PC-3 (cell line): ENCODE measurements at places on chromosomes 12 and 14. TPM values are rescaled to one million over a fixed set of nuclear protein-coding genes. Genes with fewer than 3 reads are reported as not detected.

ACYP1 gene
- total RNA-seq: 22.6 and 23.5 TPM in 2 replicates

ASCL1 gene
- not detected in 2 replicates for total RNA-seq

- no peak for DNase-seq
Measured at GRCh38 chr14:103444837-103445524, 59.8 kb downstream of the MARK3 start.

LRRC23 gene
- total RNA-seq: 5.1 and 13.6 TPM in 2 replicates

DNA sequence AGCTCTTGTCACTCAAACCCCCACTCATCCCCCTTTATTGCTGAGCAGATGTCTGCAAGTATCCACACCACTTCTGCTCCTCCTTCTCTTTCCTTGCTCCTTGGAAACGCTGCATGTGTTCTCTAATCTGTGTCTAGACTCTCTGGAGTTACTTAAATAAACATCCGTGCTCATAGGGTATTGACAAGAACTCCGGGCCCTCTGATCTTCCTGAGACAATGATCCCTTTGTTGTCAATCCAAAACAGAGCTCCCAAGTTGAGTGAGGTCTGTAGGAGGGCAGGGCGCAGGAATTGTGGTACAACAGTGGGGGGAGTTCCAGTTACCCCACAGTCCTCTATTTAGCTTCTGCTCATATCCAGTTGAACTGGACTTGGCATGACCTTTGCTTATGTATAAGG is 489.0 kb downstream of the SNAPC1 start:
- no peak for DNase-seq

GRCh38 chr14:90062822-90063539 is 1.2 kb downstream of the KCNK13 start:
- no peak for DNase-seq

DNA sequence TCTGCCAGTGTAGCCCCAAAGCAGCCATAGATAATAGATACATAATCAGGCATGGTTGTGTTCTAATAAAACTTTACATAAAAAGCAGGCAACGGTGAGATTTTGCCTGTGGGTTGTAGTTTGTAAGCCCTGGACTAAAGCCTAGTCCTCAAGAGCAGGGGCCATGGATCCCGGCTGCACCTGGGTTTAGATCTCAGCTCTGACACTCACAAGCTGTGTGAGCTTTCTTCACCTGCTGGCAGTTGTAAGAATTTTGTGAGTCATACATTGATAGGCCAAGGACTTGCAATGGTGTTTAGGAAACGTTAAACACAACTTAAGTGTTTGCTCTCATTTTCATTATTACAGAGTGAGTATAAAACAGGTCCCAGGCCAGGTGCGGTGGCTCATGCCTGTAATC is 395.8 kb upstream of the TBX3 start:
- DNase-seq: peak; percentile 65

NFATC4 gene
- total RNA-seq: 11.5 and 15.1 TPM in 2 replicates

LRRC10 gene
- total RNA-seq: not detected in 2 replicates

- no peak for DNase-seq
Measured at GRCh38 chr12:128771681-128772080, 52.1 kb downstream of the SLC15A4 start.

DNA sequence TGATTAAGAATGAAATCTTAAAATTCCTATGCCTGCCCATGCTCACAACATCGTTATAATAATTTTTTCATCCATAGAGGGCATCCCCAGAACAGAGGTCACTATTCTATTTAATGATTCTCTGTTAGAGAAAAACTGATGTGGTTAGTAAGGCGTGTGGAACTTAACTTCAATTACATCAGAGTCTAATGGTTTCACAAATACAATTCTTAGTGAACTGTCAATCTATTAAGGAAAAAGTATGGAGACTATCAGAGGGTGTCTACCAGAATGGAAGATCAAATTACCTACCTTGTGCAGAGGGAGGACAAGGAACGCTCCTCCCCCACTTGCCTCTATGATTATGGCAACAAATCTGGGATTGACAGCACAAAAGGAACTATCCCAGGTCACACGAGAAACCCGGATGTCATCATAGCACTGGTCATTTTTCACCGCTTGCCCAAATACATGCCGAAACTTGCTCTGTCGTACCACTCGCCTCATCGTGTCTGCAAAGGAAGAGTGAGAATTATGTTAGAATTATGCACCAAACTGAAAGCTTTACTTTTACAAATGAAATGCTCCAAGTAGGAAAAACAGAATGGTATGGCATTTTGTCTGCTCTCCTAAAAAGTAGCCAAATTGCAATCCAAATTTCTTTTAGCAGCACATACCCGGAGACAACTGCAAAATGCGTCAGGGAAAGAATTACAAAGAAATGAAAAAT is 30.3 kb downstream of the CORO1C start:
- no peak for DNase-seq

- DNase-seq: peak; percentile 36
Measured at GRCh38 chr12:46267825-46268582, 839 bp downstream of the SLC38A1 start.

DNA sequence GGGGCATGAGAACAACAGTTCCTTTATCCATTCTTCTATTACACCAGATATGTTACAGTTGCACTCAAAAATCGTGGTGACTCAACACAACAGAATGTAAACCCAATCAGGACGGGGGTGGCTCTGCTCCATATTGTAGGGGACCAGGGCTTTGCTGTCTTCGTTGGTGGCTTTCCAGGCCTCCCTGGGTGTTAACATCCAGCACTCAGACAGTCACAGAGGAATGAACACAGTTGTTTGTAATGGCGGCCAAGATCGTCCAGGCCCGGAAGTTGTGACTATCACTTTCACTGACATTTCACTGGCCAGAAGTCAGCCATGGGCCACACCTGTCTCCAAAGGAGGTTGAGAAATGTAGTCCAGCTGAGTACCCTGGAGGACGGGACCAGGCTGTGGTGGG is 204.1 kb downstream of the CACNA1C start:
- no peak for DNase-seq

ACRBP gene
- total RNA-seq: 0.77 TPM in 1 of 2 replicates, not detected in the other

- no peak for DNase-seq
Measured at GRCh38 chr12:26700430-26700829, 132.6 kb downstream of the ITPR2 start.

DNA sequence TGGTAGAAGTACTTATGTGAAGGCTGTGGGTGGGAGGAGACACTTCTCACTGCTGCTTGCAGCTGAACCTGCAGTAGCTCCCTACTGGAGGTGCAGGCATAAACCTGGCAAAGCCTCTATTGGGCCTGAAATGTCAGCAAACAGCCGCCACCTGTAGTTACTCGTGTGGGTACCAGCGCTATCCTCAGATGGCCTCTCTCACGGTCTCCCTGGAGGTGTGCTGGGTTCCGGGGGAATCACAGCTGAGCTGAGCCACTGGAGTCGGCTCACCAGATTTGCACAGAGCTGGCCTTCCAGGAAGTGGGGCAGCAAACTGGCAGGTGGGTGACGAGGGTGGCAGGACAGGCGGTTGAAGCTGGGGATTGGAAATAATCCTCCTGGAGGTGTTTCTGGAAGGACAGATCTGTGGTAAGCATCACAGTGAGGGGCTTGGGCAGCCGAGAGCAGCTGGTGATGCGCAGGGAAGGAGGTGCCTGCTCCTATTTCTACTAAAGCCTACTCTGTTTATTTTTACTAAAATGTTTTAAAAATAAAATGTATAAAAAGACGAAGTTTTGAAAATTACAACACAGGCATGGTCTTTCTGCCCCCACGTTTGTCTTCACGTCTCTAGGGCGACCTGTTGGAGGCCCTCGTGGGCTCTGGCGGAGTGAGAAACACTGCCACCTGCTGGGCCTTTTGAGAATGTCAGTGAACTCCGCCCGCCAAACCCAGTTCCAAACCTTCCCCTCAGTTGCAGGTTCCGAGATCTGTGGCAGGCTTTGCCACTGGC is 67.8 kb upstream of the PLEKHG3 start:
- peak; percentile 87 for DNase-seq

CRACR2A gene
- total RNA-seq: not detected in 2 replicates

DNA sequence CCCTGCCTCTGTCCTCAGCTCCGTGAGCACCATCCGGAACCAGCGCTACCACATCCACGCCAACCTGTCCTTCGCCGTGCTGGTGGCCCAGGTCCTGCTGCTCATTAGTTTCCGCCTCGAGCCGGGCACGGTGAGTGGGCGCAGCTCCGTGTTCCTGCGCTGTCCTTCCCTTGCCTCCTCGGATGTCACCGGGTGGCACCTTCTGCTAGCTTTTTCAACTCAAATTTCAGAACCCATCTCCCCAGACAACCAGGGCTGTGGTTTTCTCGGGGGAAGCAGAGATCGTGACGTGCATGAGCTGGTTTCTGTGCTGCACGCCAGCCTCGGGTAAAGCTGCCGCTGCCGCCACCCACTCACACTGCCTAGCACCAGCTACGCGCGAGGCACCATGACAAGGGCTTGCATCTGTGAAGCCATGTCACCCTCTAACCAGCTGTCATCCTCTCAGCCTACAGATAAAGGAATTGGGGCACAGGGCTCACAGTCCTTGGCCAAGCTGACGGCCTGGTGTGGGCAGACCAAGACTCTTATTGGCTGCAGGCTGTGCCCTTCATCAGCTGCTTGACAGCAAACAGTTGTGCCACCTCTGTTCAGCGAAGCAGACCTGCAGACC is 152.1 kb downstream of the ADGRD1 start:
- DNase-seq: no peak

GRCh38 chr14:105348945-105349699 is 34.6 kb downstream of the PACS2 start:
- DNase-seq: no peak

DNA sequence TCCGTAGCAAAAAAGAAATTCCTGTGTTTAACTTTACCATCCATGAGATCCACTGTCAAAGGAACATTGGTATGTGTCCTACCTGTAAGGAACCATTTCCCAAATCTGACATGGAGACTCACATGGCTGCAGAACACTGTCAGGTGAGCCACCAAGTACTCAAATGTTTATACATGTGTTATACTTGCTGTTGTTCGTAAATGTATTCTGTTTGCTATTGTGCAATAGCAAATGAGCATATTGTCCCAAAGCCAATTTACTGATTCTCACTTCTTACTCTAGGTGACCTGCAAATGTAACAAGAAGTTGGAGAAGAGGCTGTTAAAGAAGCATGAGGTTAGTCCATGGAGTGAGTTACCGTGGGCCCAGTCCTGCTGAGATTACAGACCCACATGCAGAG is 9.4 kb downstream of the TRAFD1 start:
- DNase-seq: no peak

DNA sequence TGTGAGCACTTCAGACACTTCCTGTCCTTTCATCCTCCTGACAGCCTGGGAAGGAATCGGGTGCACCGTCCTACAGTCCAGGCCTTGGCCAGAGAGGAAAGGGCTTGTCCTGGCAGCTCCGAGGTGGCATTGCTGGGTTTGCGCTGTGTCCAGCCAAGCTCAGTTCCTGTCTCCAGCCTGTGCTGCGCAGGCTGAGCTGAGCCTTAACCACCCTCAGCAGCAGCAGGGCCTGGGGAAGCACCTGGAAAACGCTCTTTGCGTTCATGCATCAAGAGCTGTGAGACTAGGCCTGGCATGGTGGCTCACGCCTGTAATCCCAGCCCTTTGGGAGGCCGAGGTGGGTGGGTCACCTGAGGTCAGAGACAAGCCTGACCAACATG is 33.7 kb upstream of the EML1 start:
- no peak for DNase-seq

- DNase-seq: peak; percentile 50
Measured at GRCh38 chr12:56146492-56147460, 5.6 kb upstream of the MYL6B start.

DNA sequence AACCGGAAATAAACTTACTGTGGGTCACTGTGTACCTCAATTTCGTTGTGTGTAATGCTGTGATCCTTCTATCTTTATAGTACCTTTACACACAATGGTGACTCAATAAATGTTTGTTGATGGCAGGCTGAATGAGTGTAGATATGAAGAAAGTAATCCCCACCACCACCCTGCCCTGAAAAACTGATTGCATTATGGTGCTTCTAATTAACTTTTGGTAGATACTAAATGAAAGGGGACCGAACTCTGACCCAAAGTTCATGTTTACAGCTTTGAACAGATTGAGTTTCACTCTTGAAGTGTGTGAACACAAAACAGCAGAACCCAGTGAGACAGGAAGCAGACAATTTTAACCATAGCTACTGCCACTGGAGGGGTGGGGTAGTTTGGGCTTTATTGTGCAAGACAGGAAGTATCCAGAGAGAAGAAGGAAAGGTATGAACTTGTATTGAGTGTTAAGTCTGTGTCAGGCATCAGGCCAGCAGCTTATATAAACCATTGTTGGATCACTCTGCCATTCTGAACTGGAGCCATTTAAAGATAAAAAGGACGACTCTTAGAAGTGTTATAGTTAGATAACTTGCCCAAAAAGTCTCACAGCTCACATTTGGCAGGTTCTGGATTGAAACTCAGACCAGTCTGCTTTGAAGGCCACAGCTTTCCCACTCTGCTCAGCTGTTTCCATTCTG is 197.0 kb upstream of the AMIGO2 start:
- peak; percentile 90 for DNase-seq

BDKRB2 gene
- total RNA-seq: 0.06 and 0.07 TPM in 2 replicates
